ENCODE measurements at places on chromosomes 12 and 14.

DNA sequence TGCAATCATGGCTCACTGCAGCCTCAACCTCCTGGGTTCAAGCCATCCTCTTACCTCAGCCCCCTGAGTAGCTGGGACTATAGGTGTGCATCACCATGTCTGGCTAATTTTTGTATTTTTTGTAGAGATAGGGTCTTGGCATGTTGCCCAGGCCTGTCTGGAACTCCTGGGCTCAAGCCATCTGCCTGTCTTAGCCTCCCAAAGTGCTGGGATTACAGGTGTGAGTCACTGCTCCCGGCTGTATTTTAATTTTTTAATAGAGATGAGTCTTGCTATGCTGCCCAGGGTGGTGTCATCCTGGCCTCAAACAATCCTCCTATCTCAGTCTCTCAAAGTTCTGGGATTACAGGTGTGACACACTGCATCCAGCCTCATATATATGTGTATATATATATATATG, 31.7 kb upstream of the GPRC5A start:
- DNase-seq, result no peak

- no peak for DNase-seq
Observed at GRCh38 chr14:101584055-101584859, 23.0 kb downstream of the DIO3 start.

DNA sequence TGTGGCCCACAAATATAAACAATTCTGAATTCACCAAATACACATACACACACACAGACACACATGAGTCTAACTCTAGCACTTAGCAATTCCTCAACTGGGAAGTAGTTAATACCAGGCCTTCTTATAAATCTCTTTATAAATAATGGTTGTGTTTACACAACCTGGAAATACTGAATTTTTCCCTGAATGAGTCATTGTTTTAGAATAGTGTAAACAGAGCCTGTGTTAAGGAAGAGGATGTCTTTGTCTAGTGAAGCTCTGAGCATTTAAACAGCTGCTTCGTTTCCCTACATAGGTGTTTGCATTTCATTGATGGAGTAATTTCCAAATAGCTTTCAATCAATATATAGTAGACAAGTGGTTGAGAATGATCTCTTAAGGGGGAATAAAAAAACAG, 218.8 kb downstream of the BTG1 start:
- peak; percentile 54 for DNase-seq

GRCh38 chr12:54376596-54376995, 7.9 kb downstream of the ZNF385A start:
- DNase-seq, result no peak

DNA sequence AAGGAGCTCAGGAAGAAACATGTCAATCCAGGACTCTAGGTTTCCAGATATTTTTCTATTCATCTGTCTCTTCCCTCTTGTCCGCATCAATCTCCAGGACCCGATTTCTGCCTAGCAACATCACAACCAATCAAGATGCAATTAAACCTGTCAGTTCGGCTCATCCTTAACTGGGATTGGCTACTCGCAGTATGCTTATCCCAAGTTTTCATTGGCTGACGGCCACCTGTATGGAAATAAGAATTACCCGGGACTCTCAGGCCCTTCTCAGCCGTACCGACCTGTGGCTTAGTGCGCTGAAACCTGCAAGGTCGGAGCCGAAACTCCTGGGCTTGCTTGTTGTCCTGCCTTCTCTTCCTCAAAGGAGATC, 20.4 kb upstream of the ATP5MC2 start:
- peak; percentile 90 for DNase-seq

DNA sequence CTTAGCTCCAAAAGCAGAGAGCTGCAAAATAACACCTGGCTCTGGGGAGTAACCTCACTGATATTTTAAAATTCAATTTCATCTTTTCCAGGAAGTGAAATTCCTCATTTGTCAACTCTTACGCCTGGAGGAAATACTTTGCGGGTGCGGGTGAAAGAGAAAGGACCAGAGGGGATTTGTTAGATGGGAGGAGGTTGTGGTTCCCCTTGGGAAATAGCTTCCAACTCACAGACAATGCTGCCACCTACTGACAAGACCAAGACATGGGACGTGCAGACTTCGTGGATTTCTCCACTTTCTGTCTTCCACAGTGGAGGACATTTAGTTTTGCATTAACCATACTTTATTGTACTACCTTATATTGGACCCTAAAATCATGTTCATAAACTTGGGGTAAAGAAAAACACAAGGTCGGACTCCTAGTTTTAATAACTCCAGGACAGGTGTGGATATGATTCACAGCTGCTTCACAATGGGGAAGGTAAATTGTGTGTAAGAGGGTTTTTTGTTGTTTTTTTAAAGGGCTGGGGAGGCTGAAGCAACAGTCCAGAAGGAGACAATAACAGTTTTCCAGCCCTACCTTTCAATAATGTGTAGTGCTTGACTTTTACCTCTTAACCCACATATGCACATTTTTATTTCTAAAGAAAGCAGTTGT, 10.8 kb downstream of the FBXL14 start:
- peak; percentile 87 for DNase-seq

DNA sequence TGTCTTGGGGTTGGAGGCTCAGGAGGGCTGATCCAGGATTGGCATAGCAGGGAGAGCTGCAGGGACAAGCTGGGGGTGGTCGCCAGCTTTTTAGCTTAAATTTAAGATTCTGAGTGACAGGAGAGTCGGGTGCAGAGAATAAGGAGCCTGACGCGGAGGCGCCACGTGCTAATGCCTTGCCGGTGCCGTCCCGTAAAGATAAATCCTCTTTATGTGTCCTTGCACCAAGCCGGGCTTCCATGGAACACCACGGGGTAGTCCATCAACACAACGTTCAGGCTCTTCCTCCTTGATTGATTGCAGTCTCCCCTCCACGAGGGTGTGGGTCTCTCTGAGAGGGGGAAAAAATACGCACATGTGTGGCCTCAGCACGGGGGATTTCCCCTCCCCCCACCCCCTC, 3.9 kb downstream of the DLK1 start:
- no peak for DNase-seq

DNA sequence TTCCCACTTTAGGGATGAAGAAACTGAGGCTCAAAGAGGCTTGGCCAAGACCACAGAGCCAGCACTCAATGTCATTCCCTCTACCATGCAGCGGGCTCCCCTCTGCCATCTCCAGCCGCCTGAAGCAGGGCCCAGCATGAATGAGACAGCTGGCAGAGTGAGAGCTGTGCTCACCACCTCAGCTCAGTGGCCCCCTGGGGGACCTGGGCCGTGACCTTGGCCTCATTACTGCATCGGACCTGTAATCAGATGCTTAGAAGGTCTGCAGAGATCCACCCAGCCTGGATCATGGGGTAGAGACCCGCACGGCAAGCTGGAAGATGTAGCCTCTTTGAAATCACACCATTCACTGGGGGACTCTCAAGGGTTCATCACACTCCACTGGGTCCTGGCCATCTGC, 22.7 kb upstream of the CORO1C start:
- DNase-seq, result no peak

- DNase-seq, result no peak
Observed at GRCh38 chr14:50999726-51000125, 55.4 kb upstream of the PYGL start.

DNA sequence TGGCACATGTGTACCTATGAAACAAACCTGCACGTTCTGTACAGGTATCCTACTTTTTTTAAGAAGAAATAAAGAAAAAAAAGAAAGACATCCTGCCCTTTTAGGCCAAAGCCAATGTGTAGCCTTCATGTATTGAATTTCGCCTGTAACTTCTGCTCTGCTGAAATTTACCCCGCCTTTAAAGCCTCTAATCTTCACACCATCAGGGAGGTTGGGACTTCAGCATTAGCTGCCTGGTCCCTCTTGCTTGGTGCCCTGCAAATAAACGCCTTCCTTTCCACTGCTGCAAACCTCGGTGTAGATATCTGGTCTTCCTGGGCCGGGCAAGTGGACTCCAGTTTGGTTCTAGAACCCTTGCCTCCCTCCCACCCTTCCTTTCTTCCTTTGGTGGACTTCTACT, 2.6 kb upstream of the KRT71 start:
- DNase-seq, result no peak

GRCh38 chr12:132085291-132085635, 58.9 kb downstream of the DDX51 start:
- no peak for DNase-seq

- no peak for DNase-seq
Observed at GRCh38 chr12:90399357-90399756, 555.6 kb downstream of the CCER1 start.

DNA sequence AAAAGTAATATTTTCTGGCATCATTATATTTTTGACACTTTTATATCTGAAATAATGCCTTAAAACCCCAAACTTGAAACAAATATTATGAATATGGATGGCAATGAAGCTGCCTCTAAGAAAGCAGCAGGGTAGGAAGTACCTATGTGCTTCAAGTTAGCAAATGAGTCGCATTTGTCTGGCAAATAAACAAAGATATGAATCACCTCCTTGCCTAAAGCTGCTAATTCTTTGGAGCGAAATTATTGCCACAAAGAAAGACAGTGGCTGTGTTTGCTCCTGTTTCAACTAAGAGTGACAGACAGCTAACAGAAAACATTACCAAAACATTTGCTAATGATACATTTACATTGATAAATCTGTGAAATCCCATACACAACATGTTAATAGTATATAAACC, 854.9 kb downstream of the RPS29 start:
- DNase-seq, result no peak

DNA sequence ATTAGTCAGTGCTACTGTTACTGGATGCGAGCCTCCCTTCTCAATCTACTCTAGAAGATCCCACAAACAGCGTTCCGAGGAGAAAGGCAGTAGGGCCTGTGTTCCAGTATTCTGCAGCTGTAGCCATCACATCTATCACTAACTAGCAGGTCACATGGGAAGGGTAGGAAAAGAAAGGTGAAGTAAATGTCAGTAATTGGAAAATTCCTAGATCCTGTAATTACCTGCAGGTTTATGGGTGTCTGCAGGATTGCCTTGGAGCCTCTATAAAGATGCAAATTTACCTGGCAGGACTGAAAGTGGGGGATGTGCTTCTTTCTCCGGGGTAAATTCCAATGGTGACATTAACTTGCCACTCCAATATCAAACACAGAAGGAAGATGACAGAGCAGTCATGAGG, 77.8 kb downstream of the FERMT2 start:
- DNase-seq, result no peak

GRCh38 chr14:34056046-34056445, 105.2 kb upstream of the EGLN3 start:
- DNase-seq, result no peak

- DNase-seq, result no peak
Observed at GRCh38 chr14:101758913-101759593, 2.5 kb upstream of the PPP2R5C start.

- no peak for DNase-seq
Observed at GRCh38 chr12:6214633-6215032, 14.4 kb downstream of the CD9 start.

DNA sequence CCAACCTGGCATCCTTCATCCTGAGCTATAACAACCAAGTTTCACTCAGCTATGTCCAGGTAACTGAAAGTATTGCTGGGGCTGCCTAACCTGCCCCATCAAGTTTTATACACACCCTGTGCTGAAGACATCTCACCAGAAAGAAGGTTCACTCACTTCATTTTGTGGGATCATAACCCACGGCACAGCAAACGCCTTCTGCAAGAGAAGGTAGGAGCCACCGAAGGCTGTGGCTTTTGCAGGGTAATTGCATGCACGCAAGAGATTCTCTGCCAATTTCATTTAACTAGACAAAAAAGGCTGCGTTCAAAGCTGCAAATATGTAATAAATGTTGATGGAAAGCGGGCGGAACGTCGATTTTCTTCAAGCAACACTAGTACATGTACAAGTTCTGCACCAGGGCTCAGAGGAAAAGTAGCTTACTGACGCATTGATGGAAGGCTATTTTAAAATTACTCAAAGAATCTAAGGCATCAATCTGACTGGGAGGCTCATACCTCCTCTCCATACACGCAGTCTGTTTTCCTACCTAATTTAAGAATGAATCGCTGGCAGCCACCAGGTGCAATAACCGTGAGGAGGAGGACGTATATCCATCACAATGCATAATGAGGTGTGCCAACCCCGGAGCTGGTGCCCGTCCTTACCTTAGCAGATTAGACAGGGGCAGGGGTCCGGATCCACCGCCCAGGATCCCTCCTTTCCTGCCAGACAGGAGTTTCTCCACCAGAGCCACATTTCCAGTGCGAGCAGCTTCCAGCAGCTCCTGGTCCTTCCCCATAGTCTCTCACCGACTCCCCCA, 1.1 kb downstream of the ANKS1B start:
- DNase-seq, result no peak

DNA sequence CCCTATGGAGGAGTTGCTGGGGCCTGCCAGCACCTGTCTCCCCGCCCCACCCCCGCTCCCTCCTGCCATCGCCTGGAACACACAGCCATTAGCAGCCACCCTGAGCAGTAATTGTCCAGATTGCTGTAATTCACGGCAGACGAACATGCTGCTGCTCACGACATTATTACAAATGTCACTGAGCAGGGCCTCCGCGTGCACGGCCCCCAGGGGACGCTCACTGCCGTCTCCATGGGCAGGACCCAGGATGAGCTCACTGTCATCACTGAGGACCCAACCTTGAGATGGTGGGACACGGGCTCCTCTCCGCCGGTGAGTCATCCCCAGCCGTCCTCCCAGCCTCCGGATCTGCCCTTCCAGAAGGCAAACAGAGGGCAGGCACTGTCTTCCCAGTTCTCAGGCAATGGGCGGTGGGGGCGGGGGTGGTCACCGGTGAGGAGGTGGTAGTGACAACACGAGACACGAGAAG, 100.4 kb downstream of the RFLNA start:
- no peak for DNase-seq

DNA sequence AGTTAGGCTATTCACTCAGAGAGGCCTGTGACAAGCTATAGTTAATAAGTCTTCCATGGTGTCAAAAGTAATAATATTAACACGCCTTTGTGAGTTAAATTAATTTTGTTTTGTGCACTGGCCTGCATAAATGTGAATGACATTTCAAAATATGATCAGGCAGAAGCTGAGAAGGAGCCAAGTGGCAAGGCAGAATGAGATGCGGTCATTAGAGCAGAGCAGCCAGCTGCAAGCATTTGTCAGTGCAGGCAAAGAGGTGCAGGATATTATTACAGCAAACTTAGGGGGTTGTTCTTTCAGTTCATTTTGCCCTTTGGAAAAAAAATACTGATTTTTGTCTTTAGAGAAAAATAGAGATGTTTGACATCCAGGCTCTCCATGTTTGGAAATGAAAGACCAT, 364.5 kb downstream of the PAWR start:
- DNase-seq, result peak; percentile 19

DNA sequence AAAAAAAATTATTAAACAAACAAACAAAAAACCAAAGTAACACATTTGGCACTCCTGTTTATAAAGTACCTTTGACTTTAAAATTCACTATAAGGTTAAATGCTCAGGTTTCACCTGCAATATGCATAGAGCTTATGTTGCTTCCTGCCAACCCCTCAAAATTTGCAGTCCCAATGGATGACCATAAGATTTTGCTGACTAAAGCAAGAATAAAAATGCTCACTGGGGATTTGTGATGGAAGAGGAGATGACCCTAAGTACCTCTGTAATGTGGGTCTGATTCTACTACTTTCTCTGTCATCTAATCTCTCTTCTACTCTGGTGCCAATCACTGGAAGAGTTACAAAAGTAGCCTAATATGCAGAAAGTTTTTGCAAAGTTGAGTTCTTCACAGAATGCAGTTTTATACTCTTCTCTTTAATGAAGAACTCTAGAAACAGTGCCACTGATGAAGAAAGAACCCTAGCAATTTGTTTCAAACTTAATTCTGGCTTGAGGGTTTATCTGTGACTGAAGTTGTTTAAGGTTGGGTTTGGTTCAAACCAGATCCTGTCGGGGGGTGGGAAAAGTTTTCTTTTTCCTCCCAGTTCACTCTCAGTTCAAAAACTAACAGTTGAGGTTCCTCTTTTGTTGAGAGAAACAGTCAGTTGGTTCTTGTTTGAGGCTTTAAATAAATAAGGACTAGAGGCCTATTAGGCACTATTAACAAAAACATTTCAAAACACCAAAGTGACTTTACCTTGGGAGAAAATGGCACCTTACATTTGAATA, 10.9 kb downstream of the WASHC3 start:
- DNase-seq, result no peak
